ENCODE measurements at places on chromosomes 2 and 18.

DNA sequence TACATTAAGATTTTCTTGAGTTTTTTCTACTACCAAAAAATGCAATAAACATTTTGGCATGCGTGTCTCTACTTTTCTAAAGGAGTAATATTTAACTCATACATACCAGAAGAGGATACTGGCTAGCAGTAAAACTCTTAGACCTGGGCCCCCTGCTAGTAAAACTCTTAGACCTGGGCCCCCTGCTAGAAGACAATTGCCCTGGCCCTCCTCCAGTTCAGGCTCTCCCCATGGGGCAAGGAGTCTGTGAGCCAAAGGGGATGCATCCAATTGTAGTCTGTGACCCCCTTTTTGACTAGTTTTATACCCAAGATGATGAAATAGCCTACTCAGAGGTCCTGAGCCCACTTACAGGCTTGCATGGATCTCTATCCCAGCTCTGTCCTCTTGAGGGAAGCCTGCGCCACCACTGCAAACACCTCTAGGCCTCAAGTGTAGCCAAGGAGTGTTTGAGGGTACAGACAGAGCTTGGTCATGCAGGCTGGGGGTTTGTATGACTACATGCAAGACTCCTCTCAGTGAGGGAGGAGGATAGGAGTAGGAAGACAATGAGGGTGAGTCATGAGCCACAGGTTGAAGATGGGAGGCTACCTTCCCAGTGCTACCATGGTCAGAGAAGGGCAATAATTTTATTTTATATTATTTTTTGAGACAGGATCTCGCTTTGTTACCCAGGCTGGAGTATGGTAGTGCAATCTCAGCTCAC lies 45.2 kb upstream of the PGAP1 start:
- DNase-seq, result no peak

GRCh38 chr2:2178921-2179320 lies 152.2 kb downstream of the MYT1L start:
- DNase-seq, result no peak

DNA sequence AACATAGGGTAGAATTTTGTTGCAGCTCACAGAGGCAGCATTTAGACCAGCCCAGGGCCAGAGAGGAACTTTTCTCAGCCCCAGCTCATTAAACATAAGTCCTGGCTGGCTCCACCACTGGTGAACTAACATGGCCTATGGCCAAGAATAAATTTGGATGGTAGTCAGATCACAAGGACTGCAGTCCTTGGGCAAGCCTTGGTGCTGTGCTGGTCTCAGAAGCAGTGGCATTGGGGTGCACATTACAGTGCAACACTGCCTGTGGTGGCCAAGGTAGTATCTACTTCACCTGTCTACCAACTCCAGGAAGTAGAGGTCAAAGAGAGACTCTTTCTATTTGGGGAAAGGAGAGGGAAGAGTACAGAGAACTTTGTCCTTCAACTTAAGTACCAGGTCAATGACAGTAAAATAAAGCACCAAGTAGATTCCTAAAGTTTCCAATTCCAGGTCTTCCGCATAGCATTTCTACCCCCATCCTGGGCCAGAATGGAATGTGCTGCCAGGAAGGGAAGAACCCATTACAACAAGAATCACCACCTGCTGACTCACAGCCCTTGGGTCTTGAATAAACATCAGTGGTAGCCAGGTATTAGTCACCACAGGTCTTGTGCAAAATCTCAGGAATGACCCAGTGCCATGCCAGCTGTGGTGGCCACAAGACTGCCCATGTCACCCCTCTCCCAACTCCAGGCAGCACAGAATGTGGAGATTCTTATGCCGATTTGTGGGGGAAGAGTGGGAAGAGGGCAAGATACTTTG lies 155.4 kb upstream of the FSIP2 start:
- no peak for DNase-seq

GRCh38 chr2:126909366-126909765 lies 10.7 kb downstream of the TEX51 start:
- no peak for DNase-seq

DNA sequence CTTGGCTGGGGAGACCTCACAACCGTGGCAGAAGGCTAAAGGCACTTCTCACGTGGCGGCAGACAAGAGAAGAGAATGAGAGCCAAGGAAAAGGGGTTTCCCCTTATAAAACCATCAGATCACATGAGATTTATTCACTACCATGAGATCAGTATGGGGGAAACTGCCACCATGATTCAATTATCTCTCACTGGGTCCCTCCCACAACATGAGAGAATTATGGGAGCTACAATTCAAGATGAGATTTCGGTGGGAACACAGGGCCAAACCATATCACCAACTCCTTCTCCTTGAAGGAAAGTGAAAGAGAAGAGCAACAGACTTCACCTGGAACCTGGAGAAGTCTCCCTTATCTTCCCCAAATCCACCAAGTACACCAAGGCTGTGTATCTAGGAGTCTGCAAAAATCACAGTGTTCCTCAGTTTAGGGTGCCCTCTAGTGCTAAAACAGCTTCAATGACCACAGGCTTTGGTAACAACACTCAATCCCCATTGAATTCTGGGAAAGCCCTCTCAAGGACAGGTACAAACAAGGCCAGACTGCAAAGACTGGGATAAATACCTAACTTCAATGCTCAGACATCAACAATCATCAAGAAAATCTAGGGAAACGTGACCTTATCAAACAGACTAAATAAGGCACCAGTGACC lies 148.8 kb upstream of the SRD5A2 start:
- no peak for DNase-seq

DNA sequence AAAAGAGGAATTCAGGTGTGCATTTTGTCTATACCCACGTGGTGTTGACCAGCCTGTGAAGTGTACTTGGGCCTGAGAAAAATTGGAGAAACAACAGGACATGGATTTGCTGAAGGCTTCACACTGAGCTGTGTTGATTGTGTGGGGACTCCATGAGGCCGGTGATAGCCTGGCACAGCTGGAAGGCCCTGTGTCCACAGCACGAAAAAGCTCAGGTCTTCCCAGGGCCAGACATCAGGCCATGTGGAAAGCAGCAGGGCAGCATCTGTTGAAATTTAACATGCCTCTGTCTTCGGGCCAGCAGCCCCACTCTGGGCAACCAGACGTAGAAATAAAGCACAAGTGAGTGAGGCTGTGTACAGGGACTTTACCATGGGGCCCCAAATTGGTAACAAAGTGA lies 84.1 kb downstream of the HS6ST1 start:
- DNase-seq, result no peak

GRCh38 chr2:1515073-1515430 lies 101.8 kb downstream of the TPO start:
- no peak for DNase-seq

DNA sequence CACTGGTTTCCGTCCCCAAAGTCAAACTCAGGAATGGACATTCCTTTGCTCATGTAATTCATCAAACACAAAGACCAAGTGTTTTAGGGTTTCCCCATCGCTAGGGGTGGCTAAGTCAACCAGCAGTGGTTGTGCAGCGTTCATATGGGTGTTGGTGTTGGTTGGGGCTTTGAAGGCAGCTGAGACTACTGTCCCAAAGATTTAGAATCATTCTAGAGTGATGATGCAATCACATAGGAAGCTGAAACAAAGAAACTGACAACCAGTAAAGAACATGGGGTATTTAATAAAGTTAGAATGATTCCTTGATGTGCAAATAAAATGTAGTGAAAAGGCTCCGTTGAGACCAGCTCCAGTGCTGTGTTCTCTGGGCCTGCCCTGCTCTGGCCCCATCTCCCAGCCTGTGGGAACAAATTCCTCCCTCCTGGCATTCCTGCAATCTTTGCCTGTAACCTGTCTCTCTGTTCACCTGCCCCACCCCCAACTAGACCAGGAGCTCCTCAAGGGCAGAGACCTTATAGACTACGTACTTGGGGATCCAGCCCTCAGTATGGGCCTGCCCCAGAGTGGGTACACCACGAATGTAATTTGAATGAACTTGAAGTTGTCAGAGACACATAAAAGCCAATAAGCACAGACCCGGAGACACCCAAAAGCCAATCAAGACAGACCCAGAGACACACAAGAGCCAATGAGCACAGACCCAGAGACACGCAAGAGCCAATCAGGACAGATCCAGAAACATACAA lies 191.7 kb upstream of the TWIST2 start:
- no peak for DNase-seq

DNA sequence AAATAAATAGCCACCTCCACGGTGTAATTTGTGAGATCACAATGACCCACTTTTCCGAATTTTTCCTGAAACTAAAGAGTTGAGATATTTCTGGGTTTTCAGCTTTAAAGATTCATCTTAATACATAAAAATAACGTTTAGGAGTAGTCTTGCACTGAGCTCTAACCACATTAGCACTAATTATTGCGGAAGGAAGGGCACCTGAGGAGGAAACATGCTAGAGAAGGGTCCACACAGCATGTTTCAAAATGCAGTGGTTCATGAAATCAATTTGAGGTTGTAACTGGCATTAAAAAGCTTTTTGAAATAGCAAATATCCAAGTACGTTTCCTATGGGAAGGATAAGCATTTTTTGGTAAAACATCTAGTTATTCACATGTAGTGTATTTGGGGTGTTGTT lies 8.4 kb downstream of the INPP4A start:
- DNase-seq, result no peak

DNA sequence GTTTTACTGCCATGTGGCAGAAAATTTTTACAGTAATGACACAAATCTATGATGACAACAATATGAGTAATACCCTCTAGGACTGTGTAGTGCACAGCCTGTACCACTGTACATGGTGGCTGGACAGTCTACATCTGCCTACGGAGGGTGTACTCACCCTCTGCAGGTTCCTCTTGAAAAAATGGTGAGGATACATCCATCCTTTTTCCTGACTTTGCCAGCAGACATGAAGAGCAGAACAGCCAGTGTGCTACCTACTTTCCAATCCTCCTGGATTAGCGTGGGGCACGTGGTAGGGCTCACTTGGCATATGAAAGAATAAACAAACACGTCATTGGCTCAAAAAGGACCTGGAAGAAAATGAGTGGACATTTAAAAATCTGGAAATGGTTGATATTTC lies 62.6 kb downstream of the TRPM8 start:
- no peak for DNase-seq

DNA sequence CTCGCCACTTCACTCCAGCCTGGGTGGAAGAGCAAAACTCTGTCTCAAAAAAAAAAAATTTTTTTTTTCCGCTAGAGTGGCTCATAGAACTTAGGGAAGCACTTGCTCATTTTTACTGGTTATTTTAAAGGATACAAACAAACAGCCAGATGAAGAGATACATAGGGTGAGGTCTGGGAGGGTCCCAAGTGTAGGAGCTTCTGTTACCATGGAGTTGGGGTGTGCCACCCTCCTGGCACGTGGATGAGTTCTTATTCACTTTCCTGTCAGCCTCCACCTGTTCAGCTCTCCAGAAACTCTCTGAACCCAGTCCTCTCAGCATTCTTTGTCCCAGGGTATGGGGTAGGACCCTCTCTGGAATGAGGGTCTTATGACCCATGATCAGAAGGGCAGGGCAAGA lies 4.9 kb upstream of the MAT2A start:
- no peak for DNase-seq

DNA sequence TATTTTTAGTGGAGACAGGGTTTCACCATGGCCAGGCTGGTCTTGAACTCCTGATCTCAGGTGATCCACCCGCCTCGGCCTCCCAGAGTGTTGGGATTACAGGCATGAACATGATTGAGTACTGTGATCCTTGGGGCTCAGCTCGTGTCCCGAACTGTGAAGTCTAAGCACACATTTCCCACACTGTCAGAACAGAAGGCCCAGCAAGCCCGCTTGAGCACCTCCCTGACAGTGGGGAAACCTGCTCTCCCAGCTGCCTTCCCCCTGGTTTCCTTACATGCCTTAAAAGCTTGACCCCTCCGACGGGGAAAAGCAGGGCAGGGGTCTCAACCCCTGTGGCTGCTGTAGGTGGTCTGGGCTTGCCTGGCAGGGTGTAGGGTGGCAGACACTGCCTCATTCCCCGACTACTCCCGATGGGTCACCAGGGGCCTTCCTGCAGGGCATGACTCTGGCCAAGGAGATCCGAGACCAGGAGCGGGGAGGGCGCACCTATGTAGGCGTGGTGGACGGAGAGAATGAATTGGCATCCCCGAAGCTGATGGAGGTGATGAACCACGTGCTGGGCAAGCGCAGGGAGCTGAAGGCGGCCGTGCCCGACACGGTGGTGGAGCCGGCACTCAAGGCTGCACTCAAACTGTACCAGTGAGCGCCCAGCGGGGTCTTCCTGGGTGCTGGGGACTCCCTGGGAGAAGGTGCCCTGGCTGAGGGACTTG lies 10.1 kb downstream of the VIL1 start:
- no peak for DNase-seq

GRCh38 chr2:68156419-68156818 lies 1.3 kb upstream of the PNO1 start:
- DNase-seq, result no peak

DNA sequence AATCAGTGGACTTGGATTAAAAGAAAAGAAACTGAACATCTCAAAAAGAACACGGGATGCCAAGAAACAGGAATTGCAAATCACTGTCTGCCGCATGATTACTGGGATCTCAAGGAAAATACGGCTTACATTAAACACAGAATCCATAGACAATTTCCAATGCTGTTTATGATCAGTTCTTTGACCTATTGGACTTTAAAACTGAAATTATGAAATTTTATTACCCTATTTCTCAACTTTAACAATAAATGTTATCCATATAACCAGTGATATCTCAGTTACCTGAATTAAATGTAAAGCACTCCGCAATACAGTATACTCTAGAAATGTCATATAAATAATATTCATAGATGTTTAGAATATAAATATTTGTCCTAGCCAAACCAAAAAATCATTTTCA lies 1556.9 kb upstream of the NXPH2 start:
- no peak for DNase-seq

All from stimulated activated CD4-positive, alpha-beta T cell treated with anti-CD3 and anti-CD28 coated beads, Interleukin-12 subunit alpha, Interleukin-12 subunit beta, amount 100 ng/mL, for 4 hours (primary cell).